ENCODE measurements at places on chromosomes 3 and 15.

DNA sequence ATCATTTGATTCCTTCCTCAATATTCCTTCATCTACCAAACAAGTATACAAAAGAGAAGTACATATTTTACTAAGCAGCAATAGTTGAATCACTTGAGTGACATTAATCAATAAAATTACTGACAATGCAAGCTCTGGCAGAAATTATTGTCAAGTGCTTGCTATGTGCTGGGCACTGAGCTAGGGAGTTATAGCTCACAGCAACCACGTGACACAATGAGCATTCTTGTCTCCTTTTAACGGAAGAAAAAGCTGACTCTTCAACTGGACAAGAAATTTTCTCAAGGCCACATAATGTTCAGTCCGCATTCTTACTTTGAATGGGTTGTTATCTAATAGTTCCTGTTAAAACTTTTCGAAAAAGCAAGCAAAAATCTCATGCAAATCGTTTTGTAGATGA is 500.1 kb downstream of the PYDC2 start:
- no peak for DNase-seq

GRCh38 chr15:75456710-75457109 is 5.2 kb upstream of the SIN3A start:
- DNase-seq, result no peak

DNA sequence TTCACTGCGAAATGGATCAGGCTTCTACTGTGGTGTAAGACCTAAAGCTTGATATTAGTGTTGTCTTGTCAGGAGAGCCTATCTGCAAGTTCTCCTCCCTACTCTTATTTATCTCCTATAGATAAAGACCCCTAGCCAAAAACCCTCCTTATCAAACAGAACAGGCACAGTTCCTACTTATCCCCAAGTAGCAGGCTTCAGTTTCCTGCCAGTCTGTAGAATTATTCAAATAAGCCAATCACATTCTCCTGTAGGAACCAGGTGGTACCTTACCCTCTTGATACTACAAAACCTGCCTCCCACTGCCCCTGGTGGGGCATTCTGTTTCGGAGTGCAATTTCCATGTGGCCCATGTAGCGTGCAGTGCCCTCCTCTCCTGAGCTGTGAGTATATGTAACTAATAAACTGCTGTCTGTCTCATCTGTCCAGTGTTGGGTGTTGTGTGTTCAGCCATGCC is 28.7 kb downstream of the HDGFL3 start:
- DNase-seq, result no peak

DNA sequence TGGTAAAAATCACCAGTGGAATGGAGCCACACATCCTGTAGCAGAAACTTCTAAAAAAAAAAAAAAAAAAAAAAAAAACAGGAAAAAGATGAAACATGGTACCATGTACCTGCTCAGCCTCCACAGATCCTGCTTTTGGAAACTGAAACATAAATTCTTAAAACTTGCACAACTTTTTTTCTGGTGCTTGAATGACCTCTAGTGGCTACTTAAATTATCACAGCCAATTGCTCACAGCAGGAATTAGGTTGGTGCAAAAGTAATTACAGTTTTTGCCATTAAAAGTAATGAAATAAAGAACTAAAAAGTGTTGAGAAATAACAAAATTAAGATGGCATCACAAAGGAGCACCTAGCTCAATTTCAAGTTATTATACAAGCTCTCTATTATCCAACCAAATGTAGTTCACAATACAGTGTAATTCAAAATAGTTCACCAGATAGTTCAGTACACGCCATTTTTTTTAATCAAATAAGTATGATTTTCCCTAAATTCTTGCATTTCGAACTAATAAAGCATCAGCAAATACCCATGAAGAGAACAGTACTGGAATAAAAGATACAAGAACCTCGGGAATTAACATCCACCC is 80.6 kb downstream of the ULK4 start:
- DNase-seq, result no peak

DNA sequence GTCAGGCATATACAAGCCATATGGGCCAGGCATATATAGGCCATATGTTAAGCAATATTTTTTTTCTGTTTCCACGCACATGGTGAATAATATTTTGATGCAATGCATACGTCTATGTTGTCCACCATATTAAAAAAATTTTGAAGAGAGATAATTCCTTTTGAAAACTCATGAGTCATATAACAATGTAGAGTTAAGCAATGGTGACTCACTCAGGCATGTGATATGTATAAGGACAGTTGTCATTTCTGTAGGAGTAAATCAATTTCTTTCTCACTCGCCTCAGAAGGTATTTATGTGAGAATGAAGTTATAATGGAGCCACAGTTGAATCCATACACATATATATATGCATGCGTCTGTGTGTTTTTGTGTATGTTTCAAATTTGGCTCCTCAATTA is 272.6 kb downstream of the EPHA3 start:
- DNase-seq, result no peak
